ENCODE measurements at places on chromosomes 16 and 17.

DNA sequence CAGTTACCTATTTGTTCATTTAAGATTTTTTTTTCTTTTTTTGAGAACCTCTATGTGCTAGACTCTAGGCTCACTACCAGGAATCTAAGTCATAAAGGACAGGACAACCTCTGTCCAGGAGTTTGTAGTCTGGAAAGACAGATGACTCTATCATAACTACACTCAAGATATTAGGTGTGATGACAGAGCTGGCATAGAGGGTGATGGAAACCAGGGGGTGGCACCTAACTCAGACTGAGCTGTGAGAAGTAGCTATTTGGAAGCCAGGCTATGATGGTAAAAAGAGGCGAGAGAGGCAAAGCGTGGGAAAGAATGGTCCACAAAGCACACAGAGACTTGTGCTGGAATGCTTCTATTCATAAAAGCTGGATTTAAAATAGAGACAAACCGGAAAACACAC lies 372.3 kb downstream of the SEC14L1 start:
- no peak for DNase-seq

DNA sequence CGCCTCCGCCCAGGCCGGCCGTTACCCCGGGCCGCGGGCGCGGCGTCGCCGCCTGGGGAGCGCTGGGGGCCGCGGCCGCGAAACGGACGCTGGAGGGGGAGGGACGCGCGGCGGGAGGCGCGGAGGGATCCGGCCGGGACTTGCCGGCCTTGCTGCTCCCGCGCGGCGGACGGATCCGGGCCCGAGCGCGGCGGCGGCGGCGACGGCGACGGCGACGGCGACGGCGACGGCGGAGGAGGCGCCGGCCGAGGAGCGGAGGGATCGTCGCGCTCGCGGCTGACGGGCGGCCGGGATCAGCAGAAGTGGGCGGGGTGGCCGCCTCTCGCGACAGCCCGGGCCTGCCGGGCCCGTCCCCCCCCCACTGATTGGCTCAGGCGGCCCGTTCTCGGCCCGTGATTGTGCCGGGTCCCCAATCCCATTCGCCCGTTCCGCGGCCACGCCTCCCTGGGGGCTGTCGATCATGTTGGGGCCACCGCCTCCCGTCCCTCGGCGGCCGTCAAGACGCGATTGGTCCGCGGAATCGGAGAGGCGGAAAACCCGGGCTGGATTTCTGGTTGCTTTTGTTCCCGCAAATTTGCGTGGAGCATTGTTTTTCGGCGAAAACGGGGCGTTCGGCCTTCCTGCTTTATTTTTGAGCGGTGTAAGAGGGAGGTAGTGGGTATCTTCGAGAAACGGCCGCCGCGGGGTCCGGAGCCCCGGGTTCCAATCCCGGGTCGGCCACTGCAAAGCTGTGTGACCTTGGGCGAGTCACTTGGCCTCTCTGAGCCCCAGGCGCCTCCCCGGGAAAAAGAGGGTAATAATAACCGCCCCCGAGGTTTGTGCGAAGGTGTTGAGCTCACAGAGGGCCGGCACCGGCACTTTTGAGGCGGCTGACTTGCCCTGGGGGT lies at the start of gene ZCCHC14:
ZCCHC14 (minus strand) TSS at position 304 of the 887 bp plus-strand sequence. CDS start 786 bp downstream, outside the sequence.
- peak; percentile 98 for DNase-seq

DNA sequence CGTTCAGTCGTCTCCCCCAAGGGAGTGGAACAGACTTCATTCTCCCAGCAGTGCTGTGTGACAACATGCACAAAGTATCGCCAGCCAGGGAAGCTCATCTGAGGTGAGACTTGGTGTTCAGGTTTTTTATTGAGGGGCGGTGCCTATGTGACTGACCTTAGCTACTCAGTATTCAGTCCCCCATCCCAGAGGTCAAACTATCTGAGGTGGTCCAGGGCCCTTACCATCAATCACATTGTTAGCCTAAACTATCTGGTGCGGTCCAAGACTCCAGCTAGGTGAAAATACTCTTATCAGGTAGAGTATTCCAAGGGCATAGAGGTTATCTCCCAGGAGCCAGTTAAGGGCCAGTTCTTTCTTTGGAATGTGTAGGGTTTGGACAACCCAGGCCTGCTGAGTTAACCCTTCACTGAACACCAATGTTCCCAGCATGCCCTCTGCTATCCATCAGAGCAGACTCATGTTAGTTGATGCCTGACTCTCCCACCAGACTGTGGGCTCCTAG lies 5.4 kb upstream of the CACNG1 start:
- no peak for DNase-seq

DNA sequence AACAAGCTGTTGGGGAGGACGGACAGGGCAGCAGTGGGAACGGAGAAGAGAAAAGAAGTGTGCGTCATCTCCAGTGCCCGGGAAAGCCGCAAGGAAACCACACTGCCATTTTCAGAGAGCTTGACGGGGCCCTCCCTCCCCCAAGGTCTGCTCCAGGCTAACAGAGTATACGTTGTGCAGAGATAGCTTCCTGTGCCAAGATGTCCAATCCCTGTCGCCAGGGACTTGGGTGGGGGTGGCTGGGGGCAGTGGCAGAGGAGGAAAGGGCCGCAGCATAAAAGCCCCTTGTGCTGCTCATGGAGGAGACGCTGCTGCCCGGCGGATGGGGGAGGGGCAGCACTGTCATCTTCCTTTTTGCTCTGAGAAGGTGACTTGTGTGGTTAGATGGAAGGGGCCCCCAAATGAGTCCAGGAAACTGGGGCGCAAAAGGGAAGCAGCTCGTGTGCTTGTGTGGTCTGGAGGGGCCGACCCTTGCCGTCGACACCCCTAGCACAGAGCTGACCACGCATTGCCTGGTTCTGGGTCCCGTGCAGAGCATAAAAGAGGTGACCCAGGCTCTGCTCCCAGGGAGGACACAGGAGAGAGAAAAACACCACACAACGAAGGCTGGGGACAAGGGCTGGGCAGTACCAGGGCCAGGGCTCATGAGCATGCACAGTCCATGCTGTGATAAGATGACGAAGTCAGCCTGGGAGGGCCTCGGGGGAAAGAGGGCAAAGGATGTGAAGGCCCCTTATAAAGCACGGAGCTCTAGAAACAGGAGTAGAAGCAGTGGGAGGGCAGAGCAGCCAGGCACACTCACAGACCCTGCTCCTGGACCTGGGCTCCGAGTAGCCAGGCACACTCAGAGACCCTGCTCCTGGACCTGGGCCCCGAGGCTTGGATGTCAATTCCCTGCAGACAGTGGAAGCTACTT lies 372.7 kb downstream of the SLC39A11 start:
- DNase-seq: peak; percentile 89

GRCh38 chr17:45228763-45229539 lies 7.3 kb downstream of the FMNL1 start:
- peak; percentile 90 for DNase-seq

- DNase-seq: no peak
Measured at GRCh38 chr16:46612121-46612520, 9.1 kb downstream of the SHCBP1 start.

DNA sequence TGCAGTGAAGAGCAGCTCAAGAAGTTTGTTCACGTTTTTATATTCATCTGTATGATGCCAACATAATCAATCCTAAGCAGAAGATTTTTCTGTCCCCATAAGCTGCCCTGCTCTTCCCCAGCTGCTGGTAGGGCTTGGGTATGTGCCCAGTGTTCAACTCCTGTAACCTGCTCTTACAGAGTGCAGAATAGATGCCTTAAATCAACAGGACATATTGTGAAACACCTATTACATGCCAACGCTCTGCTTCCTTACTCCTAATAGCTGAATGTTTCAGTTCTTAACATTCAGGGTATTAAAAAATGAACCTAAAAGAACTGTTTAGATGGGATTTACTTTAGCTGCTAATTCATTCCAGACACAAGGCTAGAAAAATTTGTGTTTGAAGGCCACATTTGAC lies 190.9 kb downstream of the HS3ST3A1 start:
- DNase-seq: no peak

DNA sequence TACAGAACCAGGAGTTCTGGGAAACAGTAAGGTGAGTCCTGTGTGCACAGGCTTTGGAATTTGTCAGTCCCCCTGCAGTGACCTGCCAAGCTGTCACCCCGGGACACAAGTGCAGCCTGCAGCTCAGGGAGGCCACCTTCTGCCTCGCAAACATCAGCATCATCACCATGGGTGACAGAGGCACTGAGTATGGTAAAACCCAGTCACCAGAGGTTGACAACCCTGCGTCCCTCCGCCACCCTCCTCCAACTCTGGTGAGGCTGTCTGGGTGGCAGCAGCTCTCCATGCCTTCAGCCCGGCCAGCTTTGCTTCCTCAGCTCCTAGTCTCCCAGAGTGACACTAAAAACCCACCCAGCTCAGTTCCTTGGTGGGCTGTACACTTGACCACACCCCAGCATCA lies 221.0 kb downstream of the CPPED1 start:
- no peak for DNase-seq

- DNase-seq: no peak
Measured at GRCh38 chr16:50228364-50228868, 37.9 kb upstream of the ADCY7 start.

DNA sequence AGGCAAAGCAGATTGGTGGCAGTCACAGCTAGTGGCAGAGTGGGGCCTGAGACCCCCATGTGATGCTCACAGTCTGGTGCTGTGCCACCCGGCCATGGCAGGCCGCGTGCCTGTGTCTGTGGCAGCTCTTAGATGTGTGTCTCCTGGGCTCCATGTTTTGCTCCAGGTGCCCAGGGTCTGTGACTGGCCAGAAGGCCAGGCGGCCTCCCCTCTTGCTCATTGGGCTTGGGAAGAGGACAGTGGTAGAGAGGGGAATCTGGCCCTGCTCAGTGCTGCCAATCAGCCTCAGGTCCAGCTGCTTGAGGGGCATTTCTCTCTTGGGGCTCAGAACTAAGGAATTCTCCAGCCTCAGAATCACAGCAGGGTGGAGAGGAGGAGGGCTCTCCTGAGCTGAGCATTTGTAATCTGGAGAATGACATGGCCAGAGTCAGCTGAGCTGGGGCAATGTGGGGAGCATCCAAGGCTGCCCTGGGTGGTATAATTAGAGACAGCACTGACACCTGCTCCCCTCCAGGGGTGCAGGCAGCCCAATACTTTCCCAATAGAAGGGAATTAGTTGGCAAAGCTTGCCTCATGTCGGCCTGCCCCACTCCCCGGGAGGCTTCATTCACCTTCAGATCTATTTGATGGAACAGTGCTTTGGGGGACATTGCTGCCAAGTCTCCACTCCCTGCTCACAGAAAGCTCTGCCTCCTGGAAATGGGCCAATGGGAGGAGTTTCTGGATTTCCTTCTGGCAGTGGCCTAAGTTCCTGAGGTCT lies 2.7 kb upstream of the LASP1NB start:
- no peak for DNase-seq

DNA sequence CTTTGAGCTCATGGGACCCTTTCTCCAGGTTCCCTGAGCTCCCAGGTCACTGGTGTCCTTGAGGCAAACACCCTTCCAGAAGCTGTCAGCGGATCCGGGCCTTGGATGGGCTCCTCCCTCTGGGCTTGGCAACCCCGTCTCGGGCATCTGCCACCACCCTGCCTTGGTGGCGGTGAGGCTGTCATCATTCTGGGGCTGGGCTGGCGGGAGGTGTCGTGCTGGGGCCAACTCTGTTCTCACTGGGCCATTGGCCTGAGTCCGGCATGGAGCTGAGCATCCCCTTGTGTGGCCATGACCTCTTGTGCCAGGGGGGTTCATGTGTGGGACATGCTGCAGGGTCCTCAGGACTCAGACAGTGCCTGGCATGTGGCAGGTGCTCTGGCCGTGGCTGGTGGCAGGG lies 197.6 kb downstream of the LAT start:
- no peak for DNase-seq

- DNase-seq: no peak
Measured at GRCh38 chr17:75839942-75840798, 4.0 kb downstream of the UNC13D start.

GRCh38 chr17:73610331-73610911 lies 33.8 kb downstream of the SDK2 start:
- DNase-seq: no peak

DNA sequence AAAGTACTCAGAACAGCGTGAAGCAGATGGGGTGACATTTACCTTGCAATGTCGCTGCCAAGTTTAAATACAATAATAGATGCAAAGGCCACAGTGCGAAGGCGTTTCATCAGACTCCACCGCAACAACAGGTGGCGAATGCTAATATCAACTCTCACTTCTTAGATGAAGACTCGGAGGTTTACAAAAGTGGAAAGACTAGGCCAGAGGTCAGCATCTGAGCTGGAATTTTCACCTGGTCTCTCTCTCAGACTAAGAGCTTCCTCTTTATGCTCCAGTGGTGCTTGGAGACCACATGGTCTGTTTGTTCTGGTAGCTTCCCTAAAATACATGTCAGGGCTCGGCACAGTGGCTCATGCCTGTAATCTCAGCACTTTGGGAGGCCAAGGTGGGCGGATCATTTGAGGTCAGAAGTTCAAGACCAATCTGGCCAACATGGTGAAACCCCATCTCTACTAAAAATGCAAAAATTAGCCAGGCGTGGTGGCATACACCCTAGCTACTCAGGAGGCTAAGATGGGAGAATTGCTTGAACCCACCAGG lies 169.1 kb downstream of the XYLT1 start:
- DNase-seq: no peak

DNA sequence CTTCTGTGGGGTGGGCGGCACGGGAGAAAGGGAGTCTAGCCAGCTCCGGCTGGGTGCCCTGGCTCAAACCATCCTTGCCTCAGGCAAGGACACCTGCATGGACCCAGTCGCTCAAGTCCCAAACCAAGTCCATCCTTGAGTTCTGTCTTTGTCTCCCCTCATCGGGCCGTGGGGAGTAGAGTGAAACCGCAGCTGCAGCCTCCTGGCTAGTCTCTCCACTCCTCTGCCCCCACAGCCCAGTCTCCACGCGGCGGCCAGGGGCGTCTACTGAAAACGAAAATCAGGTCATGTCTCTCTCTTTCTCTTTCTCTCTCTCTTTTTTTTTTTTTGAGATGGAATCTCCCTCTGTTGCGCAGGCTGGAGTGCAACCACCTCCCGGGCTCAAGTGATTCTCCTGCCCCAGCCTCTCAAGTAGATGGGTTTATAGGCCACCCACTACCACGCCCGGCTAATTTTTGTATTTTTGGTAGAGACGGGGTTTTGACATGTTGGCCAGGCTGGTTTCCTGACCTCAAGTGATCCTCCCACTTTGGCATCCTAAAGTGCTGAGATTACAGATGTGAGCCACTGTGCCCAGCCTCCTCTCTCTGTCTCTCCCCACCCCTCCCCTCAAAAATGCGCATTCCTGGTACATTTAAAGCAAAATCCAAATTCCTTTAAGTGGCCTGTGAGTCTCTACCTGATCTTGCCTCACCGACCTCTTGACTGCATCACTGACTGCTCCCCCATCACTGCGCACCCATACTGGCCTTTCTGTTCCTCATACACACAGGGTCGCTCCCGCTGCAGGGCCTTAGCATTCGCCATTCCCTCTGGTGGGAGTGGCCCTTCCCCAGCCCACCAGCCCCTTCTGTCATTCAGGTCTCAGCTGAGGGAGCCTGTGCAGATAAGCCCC lies 17.7 kb upstream of the RMI2 start:
- no peak for DNase-seq

GRCh38 chr17:76428511-76428910 lies 24.4 kb downstream of the UBE2O start:
- DNase-seq: no peak

DNA sequence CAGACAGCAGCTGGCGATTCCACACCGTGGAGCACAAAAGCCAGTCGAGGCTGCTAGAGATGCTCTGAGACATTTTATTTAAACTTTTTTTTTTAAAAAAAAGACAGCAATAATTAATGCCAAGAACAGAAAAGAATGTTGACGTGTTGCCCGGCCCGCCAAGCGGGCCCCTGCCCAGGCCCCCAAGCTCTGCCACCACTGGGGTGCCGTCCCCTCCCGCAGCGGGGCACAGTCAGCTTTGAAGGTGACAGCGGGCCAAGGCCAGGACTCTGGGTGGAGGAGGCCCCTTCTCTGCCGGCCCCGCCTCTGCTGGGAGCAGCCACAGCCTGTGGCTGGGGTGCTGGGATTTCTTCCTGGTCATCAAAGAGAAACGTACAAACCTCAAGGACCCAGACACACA lies 9.8 kb downstream of the RNF166 start:
- no peak for DNase-seq

- no peak for DNase-seq
Measured at GRCh38 chr17:80790021-80790765, 201.4 kb upstream of the CHMP6 start.
